ENCODE measurements at places on chromosomes 3 and 15. TPM values are rescaled to one million over a fixed set of nuclear protein-coding genes. Genes with fewer than 3 reads are reported as not detected.

Gene CLDN11
- 41.9 TPM for total RNA-seq

Gene SERPINI2
- 0.14 TPM for total RNA-seq

Gene ANKDD1A
- total RNA-seq: 7.5 TPM

Gene FMN1
- total RNA-seq: 0.55 TPM

Gene MESP2
- 0.32 TPM for total RNA-seq
